Small intestine (tissue), 16 donors: ENCODE measurements at places on chromosomes 1 and 21. TPM values are rescaled to one million over a fixed set of nuclear protein-coding genes. Genes with fewer than 3 reads are reported as not detected.

The SPEN gene
- polyA plus RNA-seq, result 12.2 TPM

The PRR9 gene
- not detected for polyA plus RNA-seq

The FRRS1 gene
- polyA plus RNA-seq, result 8.4 TPM

The NR0B2 gene
- 54.9 TPM for polyA plus RNA-seq

The IL20 gene
- not detected for polyA plus RNA-seq

The SLC27A3 gene
- 24.7 TPM for polyA plus RNA-seq
